ENCODE measurements at places on chromosomes 1 and 21.

GRCh38 chr1:14055442-14056223, 355.6 kb downstream of the PRDM2 start:
- no peak for DNase-seq

GRCh38 chr21:44884097-44884496, 10.6 kb upstream of the PTTG1IP start:
- DNase-seq = no peak

- no peak for DNase-seq
These were observed 23.6 kb upstream of the TTLL10 start for GRCh38 chr1:1150100-1150499.

DNA sequence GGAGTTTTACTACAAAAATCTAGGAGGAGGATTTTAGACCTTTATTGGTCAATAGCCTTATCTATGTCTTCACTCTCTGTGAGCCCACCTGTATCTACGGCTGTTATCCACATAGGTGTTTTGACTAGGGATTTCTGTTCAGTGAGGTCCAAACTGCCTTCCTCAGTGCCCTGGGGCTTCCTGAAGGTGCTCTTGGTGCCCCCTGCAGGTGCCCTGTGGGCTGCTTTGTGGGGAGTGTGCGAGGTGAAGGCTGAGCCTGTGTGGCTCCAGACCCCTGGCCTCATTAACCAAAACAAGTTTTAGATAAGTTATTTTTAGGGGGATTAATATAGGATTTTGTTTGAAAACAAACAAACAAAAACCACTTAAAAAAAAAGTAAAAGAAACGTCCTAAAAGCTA, 122.5 kb downstream of the KIF26B start:
- DNase-seq = no peak

DNA sequence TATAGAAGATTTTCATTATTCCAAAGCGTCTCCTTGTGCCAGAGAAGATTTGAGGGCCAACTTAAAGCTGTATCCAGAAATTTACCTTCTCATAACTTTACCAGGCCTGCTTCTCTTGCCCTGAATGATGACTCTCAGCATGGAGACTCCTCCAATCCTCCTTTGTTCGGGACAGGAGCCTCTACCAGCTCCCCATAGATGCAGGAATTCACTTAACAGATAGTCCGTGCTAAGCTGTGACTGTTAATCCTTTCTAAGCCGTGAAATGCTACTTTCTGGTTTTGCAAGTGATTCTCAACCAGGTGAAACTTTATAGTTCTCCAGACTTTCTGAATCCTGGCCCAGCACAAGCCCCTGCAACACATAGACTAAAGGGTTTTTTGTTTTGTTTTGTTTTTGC, 31.8 kb upstream of the KCND3 start:
- DNase-seq = no peak

DNA sequence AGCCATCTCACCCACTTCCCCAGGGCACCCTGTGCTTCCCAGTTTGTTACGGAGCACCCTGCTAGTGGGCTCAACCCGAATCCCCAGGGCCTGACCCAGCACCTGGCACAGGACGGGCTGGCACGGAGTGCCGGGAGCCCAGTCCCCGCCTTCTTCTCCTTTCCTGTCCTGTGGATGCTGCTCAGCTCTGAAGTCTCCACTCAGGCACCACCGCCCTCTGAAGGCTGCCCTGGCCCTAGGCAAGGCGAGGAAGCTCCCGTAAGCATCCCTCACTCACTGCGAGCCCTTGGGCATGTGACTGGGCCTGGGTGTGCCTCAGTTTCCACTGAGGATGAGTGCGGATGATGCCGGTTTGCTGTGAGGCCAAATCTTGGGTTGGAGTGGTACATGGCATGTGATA, 21.8 kb downstream of the SLC1A7 start:
- DNase-seq = no peak

GRCh38 chr1:93661829-93662474, 19.7 kb downstream of the BCAR3 start:
- no peak for DNase-seq

DNA sequence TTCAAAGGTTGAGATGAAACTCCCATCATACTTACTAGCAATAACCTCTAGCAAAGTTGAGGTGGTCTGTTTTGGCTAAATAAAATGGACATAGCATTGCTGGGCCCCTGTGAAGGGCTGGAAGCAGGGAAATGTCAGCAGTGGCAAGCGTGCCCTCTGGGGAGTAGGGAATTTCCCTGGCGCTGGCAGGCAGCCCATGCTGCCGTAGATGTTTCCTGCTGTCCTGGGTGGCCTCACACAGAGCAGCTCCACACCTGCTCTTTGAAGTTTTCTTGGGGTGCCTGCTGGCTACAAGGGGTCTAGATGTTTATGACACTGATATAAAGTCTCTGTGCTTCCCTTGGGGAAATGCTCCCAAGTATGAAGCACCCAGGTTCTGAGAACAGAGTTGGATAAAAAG, 30.2 kb downstream of the ADARB1 start:
- no peak for DNase-seq

DNA sequence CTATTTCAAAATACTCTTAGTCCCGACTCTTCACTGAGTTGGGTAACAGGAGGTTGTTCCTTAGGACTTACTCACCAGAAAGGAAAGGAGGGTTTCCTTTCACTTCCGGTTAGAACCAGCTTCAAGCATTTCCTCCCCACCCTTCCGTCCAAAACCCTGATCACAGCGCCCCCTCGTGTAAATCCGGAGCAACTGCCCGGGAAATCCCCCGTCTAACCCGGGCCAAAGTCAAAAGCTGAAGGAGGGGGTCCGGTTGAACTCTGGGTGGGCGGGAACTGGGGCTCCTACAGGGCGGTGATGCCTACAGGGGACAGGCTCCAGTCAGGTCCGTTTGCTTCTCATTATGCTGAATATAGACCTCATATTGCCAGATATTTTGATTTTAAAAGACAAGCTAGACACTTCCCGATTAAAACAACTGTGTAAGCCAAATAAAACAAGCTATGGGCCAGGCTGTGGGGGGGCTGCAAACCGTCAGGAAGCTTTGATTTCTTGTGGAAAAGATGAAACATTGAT, 15.0 kb upstream of the MTARC2 start:
- DNase-seq = no peak

DNA sequence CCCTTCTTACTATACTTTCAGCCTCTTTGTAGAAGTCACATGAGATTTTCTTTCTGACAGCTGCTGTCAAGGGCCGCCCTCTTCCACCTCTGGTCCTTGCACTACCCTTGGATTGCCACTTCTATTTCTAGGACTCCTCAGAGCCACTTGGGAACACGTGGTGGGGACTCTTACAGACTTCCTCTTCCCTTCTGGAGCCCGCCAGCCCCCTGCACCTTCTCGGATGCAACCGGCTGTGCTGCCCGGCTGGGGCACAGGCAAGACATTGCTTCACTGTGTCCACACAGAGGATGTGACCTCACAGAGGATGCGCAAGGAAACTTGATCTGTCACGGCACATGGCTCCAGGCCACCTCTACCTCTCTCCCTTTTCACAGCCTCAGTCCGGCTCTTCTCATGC, 2.4 kb upstream of the IKBKE start:
- DNase-seq = no peak

GRCh38 chr1:35524106-35524505, 33.1 kb downstream of the KIAA0319L start:
- no peak for DNase-seq

- no peak for DNase-seq
These were observed 76.7 kb downstream of the ARHGEF16 start for GRCh38 chr1:3530926-3531818.

GRCh38 chr1:162681122-162681436, 48.8 kb downstream of the DDR2 start:
- DNase-seq = no peak

- DNase-seq = no peak
These were observed 1.8 kb downstream of the CD160 start for GRCh38 chr1:145720878-145721671.

DNA sequence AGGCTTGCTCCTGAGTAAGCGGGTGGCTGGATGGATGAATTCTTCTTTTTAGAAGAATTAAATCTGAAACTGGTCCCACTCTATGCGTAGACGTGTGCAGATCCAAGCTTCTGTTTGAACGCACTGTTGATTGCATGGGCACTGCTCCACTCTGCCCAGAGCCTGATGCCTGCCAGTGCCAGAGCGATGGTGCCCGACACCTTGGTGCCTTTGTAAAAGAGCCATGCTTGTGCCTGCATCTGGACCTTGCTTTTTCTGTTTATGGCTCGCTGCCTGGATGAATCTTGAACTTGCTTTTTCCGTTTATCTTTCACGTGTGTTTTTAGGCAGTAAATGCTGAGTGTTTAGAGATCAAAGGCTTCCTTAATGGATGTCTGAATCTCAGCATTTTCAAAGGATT, 15.0 kb upstream of the PWP2 start:
- DNase-seq = no peak

DNA sequence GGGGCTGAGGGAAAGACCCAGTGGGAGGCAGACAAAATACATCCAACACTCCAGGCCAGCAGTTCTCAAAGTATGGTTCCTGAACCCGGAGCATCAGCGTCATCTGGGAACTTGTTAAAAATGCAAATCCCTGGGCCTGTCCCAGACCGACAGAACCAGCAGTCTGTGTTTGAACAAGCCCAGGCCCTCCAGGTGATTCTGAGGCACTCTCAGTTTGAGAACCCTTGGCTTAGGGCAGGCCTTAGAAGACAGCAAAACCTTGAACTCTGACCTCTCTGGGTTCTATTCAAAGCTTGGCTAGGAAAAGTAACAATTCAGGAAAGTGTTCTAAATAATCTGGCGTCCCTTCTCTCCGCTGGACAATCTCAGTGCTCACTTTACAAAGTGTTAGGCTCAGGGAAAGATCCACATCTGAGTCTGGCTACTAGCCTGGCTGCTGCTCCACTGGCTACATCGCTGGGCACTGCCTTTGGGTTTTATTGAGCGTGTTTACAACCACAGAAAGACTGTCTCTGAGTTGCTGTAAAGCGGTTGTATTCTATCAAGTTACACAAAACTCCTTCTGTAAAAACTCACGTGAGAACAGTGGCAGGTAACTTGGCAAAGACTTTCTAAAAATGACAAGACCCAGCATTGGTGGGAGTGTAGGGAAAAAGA, 166.1 kb downstream of the HIVEP3 start:
- no peak for DNase-seq

GRCh38 chr1:55213151-55213884, 1.8 kb downstream of the USP24 start:
- DNase-seq = no peak

GRCh38 chr1:64508629-64509028, 38.7 kb downstream of the CACHD1 start:
- DNase-seq = no peak

DNA sequence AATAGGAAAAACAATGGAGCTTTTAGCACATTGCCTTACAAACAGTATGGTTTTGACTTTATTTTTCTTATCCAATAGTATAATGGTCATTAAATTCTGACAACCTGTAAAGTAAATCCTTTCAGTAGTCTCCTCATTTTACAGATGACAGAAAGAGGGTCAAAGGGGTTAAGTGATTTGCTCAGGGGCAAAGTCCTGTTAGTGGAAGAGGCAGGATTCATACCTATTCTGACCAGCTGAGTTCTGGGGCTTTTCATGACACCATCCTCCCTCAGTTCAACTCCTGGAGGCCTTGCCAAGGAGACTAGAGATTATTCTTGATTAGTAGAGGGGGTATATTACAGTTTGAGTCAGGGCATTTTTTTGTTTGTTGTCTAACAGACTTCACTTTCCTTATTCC, 278.7 kb upstream of the DUSP10 start:
- DNase-seq = no peak

GRCh38 chr1:40820251-40820797, 36.7 kb downstream of the KCNQ4 start:
- DNase-seq = no peak

DNA sequence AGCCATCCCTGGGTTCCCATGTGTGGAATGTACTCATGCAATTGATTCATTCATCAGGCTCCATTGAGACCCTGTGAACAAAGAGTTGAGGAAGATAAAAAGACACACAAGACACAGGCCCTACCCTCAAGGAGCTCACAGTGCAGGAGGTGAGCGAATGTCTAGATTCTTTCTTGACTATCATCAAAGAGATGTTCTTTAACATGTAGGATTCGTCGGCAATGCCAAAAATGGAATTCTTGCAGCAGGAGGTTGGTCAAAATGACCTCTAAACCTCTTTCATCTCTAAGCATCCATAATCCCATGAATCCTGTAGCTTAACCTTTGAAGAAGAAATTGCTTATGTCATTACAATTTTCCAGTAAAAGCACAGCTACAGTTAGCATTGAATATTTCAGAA, 27.9 kb upstream of the TTF2 start:
- DNase-seq = no peak

- no peak for DNase-seq
These were observed 100.0 kb upstream of the EDEM3 start for GRCh38 chr1:184854496-184855140.

DNA sequence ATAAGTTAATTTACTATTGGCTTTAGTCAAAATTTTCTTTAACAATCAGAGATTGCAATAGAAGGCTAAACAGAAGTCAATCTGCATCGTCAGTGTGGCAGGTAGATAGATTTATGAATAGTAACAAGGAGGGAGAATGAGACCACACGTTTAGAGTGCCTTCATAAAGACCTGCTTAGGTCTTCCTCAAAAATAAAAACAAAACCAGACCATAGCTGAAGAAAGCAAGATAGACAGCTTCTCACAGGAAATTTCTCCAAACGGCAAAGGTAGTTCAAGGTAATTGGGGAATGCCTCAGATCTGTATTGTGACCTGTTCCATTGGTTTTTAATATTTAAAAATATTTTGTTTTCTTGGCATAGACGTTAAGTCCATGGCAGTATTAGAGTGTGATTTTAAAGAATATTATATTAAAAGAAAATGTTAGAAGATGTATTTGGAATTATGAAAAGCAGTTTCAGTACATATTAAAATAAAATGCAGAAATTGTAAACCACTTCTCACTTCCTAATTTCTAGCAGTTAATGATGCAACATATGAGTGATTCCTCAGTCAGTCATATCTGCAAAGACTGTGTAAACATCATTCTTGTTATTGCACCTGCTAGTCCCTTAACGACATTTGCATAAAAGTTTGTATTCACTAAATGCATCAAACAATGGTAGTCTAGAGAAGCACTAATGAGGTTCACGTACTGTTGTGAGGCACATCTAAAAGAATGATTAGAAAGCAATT, 278.0 kb downstream of the HLX start:
- DNase-seq = no peak

GRCh38 chr1:111943846-111944749, 45.4 kb downstream of the KCND3 start:
- no peak for DNase-seq

DNA sequence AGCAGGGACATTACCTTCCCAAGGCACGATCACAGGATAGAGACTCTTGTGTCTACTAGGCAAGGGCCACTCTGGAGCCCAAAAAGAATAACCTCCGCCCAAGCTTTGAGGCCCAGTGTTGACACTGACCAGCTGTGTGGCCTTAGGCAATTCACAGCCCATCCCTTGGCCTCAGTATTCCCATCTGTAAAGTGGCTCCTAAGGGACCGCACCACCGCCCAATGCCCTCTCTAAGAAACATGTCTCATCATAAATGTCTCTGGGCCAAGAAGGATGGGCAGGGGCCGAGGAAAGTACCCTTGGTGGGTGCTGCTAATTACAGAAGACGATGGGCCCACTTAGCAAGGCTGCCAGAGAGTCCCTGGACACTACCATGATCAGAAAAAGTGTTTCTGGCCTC, 628 bp downstream of the ARHGEF19 start:
- DNase-seq = no peak

- no peak for DNase-seq
These were observed 548 bp upstream of the CDC20 start for GRCh38 chr1:43358121-43358745.

GRCh38 chr1:118898712-118899111, 89.4 kb downstream of the TBX15 start:
- DNase-seq = no peak

- no peak for DNase-seq
These were observed 552 bp downstream of the PLD5 start for GRCh38 chr1:242523719-242524570.

- DNase-seq = no peak
These were observed 42.7 kb upstream of the GLIS1 start for GRCh38 chr1:53781654-53782053.

All from cortex of kidney (tissue), 1 donor.